ENCODE measurements at places on chromosomes 13 and 19.

- DNase-seq: no peak
Observed at GRCh38 chr13:40236566-40237168, 429.8 kb downstream of the FOXO1 start.

- no peak for DNase-seq
Observed at GRCh38 chr19:19010551-19010950, 22.8 kb downstream of the SUGP2 start.

DNA sequence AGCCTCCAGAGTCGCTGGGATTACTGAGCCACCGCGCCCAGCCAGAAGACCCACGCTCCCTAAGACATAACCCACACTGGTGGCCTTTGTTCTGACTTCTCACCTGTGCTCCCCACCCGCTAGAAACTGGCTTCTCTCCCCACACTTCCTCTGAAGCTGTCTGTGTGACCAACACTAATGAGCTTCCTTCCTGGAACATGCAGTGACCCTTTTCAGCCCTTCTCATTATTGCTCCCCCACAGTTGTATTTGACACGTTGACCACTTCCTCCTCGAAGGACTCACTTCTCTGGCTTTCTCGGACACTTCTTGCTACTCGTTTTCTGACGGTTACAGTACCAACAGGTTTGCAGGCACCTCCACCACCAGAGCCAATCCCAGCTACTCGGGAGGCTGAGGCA, 10.9 kb downstream of the NCR1 start:
- DNase-seq: no peak

- DNase-seq: peak; percentile 50
Observed at GRCh38 chr19:23394511-23394910, 760 bp downstream of the ZNF91 start.

- no peak for DNase-seq
Observed at GRCh38 chr13:35780613-35781012, 304.1 kb upstream of the MAB21L1 start.
